ENCODE measurements at places on chromosomes 1 and 21. TPM values are rescaled to one million over a fixed set of nuclear protein-coding genes. Genes with fewer than 3 reads are reported as not detected.

Gene ARHGAP29
- total RNA-seq, result 0.18 TPM

Gene NTMT2
- total RNA-seq, result not detected

GRCh38 chr1:167905182-167905581, 8.8 kb downstream of the ADCY10 start:
- DNase-seq, result no peak
- H3K4me1 ChIP-seq, result no peaks in the 10 kb centered on the region
- H3K27me3 ChIP-seq, result peaks cover 7% of the 10 kb centered on the region
- H3K36me3 ChIP-seq, result no peaks in the 10 kb centered on the region
- H3K27ac ChIP-seq, result no peak overlapping the region

Gene CCT3
- 517 TPM for total RNA-seq

Gene DAB1
- total RNA-seq, result not detected

DNA sequence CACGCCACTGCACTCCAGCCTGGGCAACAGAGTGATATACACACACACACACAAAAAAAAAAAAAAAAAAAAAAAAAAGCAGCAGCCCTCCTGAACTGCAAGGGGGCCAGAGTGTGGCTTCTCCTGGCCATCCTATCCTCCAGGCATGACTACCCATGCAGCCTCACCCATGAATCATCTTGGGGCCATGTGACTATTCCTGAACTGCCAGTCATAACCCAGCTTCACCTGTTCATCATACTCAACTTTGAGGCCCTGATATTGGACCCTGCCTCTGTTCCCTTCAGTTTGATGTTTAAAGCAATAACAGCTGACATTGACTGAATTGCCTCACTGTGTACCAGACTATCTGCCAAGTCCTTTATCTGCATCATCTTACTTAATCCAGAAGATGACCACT, 2.8 kb upstream of the HPCAL4 start:
- no peak overlapping the region for H3K27ac ChIP-seq
- no peak overlapping the region for H3K4me3 ChIP-seq
- DNase-seq, result no peak
- H3K36me3 ChIP-seq, result no peaks in the 10 kb centered on the region

DNA sequence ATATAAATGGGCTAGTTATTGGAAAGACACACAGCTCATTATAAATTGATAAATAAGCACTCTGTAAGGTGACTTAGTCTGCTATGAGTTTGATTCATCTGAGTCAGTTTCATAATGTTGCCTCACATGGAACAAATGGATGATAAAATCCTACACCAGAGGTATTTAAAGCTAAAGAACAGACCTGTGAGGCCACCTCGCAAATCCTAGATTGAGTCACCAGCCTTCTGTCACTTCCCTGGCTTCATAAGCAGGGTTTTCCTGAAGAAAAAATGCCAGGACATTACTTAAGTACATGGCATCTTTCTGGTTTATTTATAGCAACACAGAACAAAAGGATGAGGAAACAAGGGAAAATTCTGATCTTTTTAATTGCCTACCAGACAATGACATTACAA, 18.4 kb downstream of the CD2 start:
- H3K27me3 ChIP-seq, result no peaks in the 10 kb centered on the region
- peaks cover 67% of the 10 kb centered on the region for H3K4me1 ChIP-seq
- peak overlapping the region; percentile 22 for H3K4me3 ChIP-seq
- DNase-seq, result no peak

DNA sequence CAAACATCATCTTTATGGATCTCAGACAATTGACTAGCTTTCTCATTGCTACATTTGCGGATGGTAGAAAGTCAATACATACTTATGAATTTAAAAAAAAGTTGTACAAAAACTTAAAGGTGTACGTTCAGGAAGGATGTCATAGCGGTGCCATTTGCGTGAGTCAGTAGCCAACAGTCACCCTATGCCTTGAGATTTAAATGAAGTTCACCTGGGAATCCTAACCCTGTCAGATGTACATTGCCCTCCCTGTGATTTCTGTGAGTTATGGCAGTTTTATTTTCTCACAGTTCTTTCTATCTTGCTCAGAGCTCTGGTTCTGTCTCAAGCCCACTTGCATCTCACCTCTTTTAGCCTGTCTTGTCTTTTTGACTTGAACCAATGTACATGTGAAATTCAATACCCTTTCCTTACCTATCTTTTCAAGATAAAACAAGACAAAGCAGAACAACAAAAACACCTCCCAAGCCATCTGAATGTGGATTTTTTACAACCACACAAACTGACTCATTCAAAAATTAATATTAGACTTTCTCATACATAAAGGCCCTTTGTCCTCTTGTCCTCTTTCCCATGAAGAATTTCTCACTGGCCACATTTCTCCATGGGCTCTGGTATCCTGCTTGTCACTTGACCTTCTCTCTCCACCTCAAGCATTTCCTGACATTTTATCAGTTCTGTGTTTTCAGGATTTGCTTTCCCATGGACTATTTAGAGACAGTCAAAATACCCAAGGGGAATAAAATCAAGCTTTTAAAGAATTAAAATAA, 25.3 kb upstream of the ZNF697 start:
- no peak for DNase-seq
- H3K4me1 ChIP-seq, result peaks cover 11% of the 10 kb centered on the region
- H3K27me3 ChIP-seq, result peaks cover 23% of the 10 kb centered on the region
- no peaks in the 10 kb centered on the region for H3K36me3 ChIP-seq

DNA sequence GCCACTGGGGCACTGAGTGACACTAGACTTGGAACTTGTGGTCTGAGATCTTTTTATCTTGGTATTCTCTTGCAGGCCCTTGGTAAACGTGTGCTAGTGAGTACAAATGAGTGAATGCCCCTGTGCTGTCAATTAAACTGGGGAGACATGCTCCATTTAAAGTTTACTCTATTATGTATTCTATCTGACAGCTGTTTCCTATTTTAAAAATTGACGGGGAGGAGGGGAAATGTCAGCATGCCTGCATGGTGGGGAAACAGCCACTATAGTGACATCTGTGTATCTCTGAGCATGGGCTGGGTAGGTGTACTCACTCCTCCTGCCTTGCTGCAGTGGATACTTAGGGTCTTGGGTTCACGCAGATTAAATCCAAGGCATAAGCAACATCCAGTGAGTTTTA, 59.0 kb upstream of the IKBKE start:
- no peak overlapping the region for H3K27ac ChIP-seq
- peaks cover 40% of the 10 kb centered on the region for H3K36me3 ChIP-seq
- no peaks in the 10 kb centered on the region for H3K27me3 ChIP-seq
- no peak for DNase-seq
- no peak overlapping the region for H3K4me3 ChIP-seq
- no peaks in the 10 kb centered on the region for H3K4me1 ChIP-seq

GRCh38 chr1:208438112-208438699, 194.0 kb upstream of the PLXNA2 start:
- no peak overlapping the region for H3K4me3 ChIP-seq
- H3K27me3 ChIP-seq, result no peaks in the 10 kb centered on the region
- no peak overlapping the region for H3K27ac ChIP-seq
- no peaks in the 10 kb centered on the region for H3K36me3 ChIP-seq
- no peak for DNase-seq

GRCh38 chr21:16309250-16309971, 579.6 kb downstream of the USP25 start:
- no peak overlapping the region for H3K4me3 ChIP-seq
- H3K36me3 ChIP-seq, result no peaks in the 10 kb centered on the region
- no peaks in the 10 kb centered on the region for H3K27me3 ChIP-seq
- peaks cover 4% of the 10 kb centered on the region for H3K4me1 ChIP-seq
- no peak overlapping the region for H3K27ac ChIP-seq

GRCh38 chr1:84353695-84354094, 44.6 kb upstream of the DNASE2B start:
- no peaks in the 10 kb centered on the region for H3K27me3 ChIP-seq
- no peaks in the 10 kb centered on the region for H3K36me3 ChIP-seq
- DNase-seq, result no peak

DNA sequence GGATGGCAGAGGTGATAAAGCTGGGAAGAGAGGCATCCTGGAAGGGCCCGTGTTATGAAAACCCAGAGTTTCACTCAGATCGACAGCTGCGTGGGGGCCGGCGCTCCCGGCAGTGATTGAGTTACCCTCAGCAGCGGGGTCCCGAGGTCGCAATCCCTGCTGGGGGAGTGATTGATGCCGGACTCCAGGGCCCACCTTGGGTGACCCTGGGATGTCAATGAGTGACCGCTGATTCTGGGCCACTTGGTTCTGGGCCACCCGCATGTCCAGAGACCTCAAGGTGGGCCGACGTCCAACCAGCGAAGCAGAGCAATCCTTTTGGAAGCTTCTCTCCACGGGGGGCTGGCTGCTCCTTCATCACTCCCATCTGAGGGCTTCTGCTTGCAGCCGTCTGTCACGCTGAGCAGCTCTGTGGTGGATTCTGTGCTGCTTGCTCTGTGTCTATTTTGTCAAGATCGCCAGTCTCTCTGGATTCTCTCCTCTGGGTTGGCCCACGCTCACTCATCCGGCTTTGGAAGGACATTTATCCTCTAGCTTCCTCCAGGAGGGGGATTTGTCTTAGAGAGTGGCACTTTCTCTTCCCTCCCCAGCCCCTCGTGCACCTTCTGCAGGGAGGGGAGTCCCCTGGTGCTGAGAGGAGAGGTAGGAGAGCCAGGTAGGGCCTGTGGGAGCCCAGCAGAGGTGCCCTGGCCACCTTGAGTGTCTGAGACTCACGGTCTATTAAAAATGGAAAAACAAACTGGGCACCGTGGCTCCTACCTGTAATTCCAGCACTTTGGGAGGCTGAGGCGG, 110.9 kb upstream of the C1orf174 start:
- no peak for DNase-seq
- H3K27me3 ChIP-seq, result no peaks in the 10 kb centered on the region
- H3K27ac ChIP-seq, result no peak overlapping the region
- H3K36me3 ChIP-seq, result no peaks in the 10 kb centered on the region
- no peaks in the 10 kb centered on the region for H3K4me1 ChIP-seq

GRCh38 chr1:226274138-226274537, 34.8 kb downstream of the LIN9 start:
- peaks cover 2% of the 10 kb centered on the region for H3K4me1 ChIP-seq
- DNase-seq, result no peak
- H3K27ac ChIP-seq, result no peak overlapping the region
- H3K27me3 ChIP-seq, result no peaks in the 10 kb centered on the region
- peaks cover 16% of the 10 kb centered on the region for H3K36me3 ChIP-seq

Gene AGRN
- 29.2 TPM for total RNA-seq

Gene CR1L
- not detected for total RNA-seq

DNA sequence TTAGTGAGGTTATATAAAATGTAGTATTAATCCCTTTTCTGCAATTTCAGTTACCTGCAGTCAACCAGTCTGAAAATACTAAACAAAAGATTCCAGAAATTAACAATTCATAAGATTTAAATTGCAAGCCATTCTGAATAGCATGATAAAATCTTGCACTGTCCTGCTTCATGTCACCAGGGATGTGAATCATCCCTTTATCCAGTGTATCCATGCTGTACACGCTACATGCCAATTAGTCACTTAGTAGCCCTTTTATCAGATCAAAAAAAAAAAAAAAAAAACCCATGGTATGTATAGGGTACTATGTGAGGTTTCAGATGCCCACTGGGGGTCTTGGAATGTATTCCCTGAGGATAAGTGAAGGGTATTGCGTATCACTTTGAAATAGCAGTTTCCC, 191.3 kb upstream of the HP1BP3 start:
- peaks cover 7% of the 10 kb centered on the region for H3K4me1 ChIP-seq
- no peak overlapping the region for H3K4me3 ChIP-seq
- no peak for DNase-seq
- H3K36me3 ChIP-seq, result peaks cover 10% of the 10 kb centered on the region
- no peak overlapping the region for H3K27ac ChIP-seq

Gene MAP1LC3C
- total RNA-seq, result not detected

DNA sequence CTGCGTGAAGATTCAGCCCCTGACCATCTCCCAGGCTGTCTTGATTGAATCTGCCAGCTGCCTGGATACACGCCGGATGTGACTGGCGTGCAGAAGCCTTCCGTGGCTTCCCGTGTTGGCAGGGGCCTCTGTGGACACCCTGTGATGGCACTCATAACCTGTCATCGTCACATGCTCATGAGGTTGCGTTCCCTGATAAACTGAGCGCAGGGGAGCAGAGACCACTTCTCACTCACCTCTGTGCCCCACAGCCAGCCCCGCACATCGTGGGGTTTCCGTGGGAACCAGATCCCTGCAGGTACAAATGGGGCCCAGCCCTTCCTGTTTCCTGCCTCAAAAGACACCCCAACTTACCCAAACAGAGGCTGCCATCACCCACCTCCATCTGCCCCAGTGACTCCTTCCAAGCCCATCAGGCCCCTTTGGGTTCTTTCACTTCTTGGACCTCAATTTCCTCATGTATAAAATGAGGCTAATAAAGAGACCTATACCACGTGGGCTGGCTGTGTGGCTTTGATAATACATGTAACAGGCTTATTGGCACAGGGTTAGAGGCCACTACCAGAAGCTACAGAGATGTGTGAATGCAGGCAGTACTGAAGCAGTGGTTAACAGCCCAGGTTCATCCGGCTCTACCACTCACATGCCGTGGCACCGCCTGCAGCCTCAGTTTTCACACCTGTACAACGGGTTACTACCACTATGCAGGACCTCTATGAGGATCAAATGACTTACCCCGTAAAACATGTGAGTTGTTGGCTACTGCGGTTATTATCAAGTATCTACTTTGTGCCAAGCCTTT, 23.6 kb downstream of the HTR6 start:
- H3K36me3 ChIP-seq, result peaks cover 22% of the 10 kb centered on the region
- no peak for DNase-seq
- no peaks in the 10 kb centered on the region for H3K27me3 ChIP-seq
- H3K4me1 ChIP-seq, result no peaks in the 10 kb centered on the region
- no peak overlapping the region for H3K4me3 ChIP-seq

Gene ENAH
- total RNA-seq, result 0.14 TPM
